ENCODE measurements at places on chromosomes 13 and 19.
A peak's percentile ranks its signal among the peaks of the same experiment; 100 is the strongest.

DNA sequence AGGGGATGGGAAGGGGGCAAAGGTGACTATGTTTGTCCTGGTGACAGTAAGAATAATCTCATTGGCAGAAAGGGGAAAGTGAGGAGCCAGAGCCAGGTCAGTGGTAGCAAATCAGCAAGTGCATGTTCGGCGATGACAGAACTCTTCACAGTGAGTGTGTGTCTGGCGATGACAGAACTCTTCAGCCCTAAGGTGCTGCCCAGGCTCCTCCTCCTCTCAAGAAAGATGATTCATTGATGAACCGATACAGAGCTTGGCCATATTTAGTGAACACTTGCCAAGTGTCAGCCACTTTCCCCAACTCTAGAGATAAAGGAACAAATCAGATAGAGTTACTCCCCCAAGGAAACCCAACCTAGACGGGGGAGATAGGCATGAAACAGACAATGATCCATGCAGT is 199.3 kb upstream of the UBL3 start:
- no peak for DNase-seq

GRCh38 chr13:98349731-98350305 is 172.7 kb upstream of the RNF113B start:
- no peak for DNase-seq

- DNase-seq = no peak
Measured at GRCh38 chr13:28658539-28658795, 463 bp upstream of the POMP start.

DNA sequence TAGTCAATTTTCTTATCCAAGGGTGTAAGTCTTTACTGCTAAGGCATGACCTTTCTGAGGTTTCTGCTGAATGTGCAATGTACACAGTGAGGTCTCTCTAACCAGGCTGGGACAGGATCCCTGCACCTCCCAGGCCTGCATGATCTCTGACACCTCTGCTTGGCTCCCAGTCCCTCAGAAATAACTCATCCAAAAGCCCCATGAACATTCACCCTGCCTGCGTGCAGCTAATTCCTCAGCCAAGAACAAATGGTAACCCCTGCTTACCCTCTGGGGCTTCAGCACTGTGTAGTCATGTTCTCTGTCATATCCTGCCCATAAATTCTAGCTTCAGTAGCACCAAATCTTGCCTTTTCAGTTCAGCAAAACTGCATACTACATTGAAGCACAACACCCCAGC is 1146.3 kb upstream of the MIR17HG start:
- no peak for DNase-seq

DNA sequence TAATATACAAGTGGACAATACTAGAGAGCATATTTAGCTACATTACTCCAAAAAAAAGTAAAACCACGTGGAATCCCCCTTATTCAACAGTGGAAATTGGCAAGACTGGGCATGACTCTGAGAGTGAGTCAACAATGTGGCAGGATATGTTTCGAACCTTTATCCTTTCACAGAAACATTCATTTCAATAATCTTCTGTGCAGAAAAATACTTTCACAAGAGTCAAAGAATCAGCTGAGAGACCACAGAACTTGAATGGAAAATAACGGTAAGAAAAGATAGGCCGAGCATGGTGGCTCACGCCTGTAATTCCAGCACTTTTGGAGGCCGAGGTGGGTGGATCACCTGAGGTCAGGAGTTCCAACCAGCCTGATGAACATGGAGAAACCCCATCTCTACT is 25.1 kb upstream of the CD70 start:
- DNase-seq = no peak

- DNase-seq = no peak
Measured at GRCh38 chr13:81383444-81383843, 1042.5 kb upstream of the SPRY2 start.

DNA sequence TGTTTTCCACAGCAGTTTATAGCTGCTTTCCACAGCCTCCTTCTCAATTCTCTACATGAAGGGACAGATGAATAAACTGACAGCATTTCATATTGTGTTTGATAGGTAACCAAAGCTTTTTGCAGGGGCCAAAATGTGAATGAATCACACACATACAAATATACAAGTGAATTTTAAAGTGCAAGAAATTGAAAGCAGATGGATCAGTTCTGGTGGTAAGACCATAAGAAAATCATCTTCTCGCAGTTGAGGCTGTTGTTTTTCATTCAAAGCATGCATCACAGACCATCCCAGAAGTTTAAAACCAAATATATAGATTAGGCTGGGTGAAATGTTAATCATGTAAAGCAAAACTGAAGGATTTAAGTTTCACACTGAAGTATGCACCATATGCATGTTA is 1569.4 kb downstream of the PCDH9 start:
- no peak for DNase-seq

- no peak for DNase-seq
Measured at GRCh38 chr13:30870916-30871587, 35.0 kb upstream of the MEDAG start.

- DNase-seq = no peak
Measured at GRCh38 chr19:41930926-41931592, 2.8 kb upstream of the ERFL start.

- DNase-seq = no peak
Measured at GRCh38 chr13:56424246-56424645, 716.5 kb upstream of the PRR20A start.

DNA sequence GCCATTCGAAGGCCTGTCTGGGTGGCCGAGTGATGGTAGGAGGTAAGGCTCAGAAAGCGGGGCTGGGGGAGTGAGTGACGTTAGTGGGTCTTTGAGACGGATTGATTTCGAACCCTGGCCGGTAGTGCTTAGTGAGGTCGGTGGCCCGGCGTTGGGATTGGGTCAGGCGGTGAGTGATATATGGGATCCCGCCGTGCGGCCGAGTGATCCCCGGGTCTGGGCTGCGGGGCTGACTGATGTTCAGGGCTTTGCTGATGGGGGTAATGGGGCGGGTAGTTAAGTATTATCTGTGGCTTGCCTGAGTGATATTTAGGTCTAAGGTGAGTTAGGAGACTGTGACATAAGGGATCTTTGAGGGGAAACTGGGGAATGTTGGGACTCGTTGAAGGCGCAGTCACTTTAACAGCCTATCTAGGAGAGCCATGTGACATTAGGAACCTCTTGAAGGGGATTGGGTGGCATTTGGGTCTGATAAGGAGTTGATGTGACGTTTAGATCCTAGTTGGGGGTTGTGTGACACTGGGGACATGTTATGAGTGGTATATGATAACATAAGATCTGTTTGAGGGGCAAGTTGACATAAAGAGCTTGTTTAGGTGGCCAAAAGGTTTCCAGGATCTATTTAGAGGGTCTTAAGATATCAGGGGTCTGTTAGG is 543 bp downstream of the PSMC4 start:
- DNase-seq = peak; percentile 38

DNA sequence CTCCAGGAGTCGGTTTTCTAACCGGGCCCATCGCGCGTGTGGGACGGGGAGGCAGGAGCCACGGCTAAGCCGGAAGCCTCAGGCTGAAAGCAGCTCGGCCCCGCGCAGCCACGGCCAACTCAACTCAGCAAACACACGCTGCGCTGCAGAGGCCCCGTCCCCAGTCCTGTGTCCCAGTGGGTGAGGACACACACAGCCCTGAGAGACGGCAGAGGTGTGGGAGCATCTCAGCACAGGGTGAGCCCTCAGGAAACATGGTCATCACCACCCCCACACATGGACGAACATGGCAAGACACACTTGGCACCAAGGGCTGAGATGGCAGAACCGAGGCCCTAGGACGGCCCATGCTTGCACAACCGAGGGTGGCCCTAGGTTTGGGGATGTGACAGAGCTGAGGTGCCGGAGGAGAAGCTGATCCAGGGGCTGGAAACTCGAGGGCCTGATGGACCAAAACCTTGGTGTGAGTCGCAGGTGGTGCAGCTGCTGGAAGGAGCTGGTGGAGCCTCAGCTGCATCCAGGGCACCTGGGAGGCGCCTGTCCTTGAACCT is 29.0 kb upstream of the C13orf46 start:
- no peak for DNase-seq

DNA sequence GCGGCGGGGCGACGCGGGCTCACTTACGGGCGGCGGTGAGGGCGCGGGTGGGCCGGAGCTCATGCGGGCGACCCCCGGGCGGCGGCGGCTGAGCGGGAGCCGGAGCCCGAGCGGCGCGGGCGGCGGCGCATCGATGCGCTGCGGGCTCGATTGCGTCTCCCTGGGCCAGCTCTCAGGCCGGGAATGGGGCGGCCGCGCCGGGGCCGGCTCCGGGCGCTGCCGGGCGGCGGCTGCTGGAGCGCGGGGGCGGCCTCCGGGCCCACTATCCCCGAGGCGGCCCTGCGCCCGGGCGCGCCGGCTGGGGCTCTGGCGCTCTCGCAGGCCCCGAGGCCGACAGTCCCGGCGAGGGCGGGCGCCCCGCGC is 1.4 kb upstream of the TSHZ3 start:
- no peak for DNase-seq
